ENCODE measurements at places on chromosomes 3 and 15. TPM values are rescaled to one million over a fixed set of nuclear protein-coding genes. Genes with fewer than 3 reads are reported as not detected.

PTH1R gene
- not detected for total RNA-seq

SNRPA1 gene
- 37.3 TPM for total RNA-seq

ZNF502 gene
- total RNA-seq = 6.2 TPM

PFKFB4 gene
- total RNA-seq = 15.7 TPM

C3orf85 gene
- total RNA-seq = not detected

BCHE gene
- total RNA-seq = 1.6 TPM

PPARG gene
- total RNA-seq = 18.7 TPM

CLSTN2 gene
- under 0.01 TPM for total RNA-seq

MIX23 gene
- total RNA-seq = 33.2 TPM

MASP1 gene
- 0.21 TPM for total RNA-seq

PRR23B gene
- total RNA-seq = not detected

TRH gene
- total RNA-seq = not detected

SERINC4 gene
- total RNA-seq = not detected

TRIM59 gene
- total RNA-seq = 8.5 TPM

ADAMTS9 gene
- total RNA-seq = 0.34 TPM

IMPG2 gene
- total RNA-seq = 0.14 TPM

TAGLN3 gene
- 0.93 TPM for total RNA-seq

SPATA12 gene
- total RNA-seq = not detected

FEZF2 gene
- not detected for total RNA-seq

DUOXA2 gene
- not detected for total RNA-seq
